ENCODE measurements at places on chromosomes 2 and 18.
A peak's percentile ranks its signal among the peaks of the same experiment; 100 is the strongest.

DNA sequence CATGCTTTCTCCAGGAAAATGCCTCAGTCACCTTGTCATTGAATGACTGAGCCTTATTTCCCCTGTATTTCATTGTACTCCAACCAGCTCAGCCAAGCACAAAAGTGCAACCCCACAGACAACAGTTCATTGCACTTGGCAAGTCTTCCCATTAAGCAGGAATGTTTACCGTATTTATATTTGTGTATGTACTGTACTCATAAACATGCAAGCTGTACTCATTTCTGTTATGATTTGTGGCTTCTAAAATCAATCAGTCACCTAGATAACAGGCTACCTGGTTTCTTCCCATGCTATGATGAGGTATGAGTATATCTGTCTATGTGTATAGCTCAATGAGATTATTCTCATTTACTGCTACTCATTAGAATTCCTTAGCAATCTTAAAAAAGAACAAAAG, 505.5 kb upstream of the FAM98A start:
- no peak for DNase-seq

DNA sequence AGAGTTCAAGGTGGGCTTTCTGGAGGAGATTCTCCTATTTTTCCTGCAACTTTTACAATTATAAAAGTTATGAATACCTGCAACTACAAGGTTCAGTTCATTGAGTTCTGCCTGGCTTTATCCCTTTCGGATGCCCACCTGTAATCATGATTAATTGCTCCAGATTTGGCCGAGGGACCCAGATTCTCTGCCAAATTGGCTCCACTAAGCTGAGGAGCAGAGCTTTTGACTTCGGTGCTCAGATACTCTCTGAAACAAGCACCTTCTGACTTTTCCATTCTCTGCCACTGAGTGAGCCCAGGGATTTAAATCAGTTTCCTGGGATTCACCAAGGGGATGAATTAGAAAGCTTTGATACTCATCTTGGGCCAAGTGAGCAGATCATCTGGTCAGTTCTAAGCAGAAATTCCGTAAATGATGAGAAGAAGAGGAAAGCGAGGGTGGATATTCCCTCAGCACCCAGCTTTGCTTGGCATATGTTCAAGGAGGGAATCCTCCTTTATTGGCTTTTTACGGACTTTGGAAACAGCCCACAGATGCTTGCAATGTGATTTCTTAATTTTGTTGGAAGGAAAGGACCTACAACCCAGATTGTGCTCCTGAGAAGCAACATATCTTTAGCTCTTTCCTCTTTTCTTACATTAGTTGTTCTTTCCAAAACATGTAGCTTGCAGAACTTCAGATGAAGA, 179.2 kb downstream of the SETBP1 start:
- DNase-seq: no peak

GRCh38 chr2:152580714-152581113, 136.5 kb downstream of the PRPF40A start:
- no peak for DNase-seq

- DNase-seq: no peak
Measured at GRCh38 chr2:45008296-45009129, 739 bp downstream of the SIX2 start.

DNA sequence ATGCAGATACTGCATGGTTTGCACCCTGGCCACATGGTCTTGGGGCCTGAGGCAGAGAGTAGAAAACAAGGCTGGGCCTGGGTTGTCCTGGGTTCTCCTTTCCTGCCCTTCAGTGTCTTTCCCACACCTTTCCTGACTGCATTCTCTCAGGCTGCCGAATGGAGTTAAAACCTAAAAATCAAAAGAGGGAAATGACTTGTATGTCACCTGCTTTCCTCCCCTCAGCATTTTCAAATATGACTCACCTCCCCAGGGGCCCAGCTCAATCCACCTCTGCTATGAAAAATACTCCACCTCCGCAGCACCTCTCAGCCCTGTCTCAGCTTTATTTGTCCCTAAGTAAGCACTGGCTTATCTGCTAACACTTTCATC, 457.8 kb upstream of the MEX3C start:
- no peak for DNase-seq

DNA sequence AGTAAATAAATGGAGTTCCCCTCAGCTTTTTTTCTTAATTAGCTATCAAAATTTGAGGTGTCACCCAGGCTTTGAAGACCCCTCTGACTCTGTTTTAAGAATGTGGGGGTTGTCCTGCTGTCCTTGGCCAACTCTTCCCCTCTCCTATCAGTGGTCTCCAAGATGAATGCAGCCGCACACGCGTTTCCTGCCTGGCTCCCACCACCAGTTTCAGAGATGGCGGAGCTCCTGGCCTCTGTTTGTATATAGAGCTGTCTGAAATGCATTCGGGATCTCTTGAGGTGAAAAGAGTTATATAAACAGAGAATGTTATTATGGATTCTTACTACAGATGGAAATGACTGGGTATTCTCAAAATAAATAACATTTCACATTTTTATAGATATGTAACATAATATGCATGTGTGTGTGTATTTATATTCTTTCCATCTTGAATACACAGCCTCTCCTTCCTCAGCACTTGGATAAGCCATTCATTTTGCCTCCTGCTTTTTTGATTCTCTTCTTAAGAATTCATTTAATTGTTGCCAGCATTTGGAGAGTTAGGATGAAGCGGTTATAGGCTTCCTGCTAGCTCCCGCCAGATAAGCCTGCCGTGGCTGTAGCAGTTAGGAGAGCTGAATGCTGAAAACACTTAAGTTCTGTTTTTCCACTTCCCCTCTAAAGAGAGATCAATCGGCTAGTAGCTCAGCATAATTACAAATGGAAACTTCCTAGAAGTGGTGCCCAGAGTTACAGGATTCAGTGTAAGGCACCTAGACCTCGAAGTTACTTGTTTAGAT, 659.3 kb upstream of the FANCL start:
- no peak for DNase-seq

DNA sequence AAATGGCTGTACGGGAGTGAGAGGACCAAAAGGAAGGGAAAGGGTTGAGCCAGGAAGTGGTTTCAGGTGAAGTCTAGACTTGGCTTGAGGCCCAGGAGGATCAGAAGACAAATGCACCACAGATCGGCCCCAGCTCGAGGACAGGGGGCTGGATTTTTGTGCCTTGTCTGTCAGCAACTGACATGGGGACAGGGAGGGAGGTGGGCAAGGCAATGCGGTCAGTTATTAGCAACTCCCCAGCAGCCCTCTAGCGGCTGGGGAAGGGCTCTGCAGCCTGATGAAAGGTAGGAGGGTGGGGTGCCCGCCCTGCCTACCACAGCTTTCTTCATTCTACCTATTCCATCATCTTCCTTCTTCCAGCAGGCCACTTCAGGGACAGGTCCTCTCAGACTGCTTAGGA, 50.0 kb downstream of the CPO start:
- DNase-seq: no peak

DNA sequence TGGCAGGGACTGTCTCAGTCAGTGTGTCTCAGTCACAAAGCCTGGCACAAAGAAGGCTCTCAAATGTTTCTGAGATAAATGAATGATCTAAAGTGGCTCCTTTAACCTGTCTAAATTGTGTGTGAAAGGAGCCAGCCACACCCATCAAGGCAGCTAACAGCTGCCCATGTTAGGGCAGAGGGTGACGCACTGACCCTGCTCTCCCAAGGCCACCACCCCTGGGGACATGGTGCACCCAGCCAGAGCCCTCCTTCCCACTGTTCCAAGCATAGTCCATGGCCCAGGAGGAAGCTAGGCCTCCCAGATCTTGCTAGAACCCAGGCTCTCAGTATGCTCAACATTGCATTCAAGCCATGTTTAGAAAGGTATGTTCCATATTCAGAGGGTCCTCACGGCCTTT, 100.3 kb downstream of the KLHL29 start:
- DNase-seq: no peak

DNA sequence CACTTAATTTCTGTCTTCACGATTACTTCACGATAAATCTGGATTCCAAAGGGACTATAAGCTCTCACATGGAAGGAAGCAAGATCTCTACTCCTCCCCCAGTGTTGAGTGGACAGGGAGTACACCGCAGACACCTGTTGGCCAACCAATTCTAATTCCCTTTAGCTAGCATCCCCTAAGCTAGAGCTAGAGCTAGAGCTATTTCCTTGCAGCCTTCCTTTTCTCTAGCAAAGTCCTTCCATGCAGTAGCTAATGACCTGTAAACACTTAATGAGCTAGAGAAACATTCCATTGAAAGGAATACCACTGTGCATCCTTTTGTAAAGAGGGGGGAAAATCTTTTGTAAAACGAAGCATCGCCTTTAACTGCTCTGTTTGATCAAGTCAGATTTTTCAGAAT, 56.5 kb downstream of the BCL11A start:
- no peak for DNase-seq

DNA sequence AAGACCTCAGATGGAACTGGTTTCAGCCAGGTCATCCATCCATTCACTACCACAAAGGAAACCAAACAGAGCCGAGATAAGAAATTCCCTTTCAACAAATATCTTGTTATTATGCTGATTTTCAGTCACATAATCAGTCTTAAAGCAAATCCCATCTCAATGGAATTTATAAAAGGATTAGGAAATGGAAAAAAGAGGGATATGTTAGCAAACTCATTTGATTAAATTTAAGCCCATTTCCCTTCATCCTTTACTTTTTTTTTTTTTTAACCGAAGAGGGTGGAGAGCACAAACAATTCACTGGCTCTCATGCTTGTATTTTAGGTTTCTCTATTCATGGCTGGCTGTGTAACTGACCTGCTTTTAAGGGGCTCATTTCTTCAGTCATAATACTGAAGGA, 109.0 kb upstream of the GATA6 start:
- no peak for DNase-seq

GRCh38 chr18:47893939-47894699, 36.3 kb downstream of the SMAD2 start:
- no peak for DNase-seq

DNA sequence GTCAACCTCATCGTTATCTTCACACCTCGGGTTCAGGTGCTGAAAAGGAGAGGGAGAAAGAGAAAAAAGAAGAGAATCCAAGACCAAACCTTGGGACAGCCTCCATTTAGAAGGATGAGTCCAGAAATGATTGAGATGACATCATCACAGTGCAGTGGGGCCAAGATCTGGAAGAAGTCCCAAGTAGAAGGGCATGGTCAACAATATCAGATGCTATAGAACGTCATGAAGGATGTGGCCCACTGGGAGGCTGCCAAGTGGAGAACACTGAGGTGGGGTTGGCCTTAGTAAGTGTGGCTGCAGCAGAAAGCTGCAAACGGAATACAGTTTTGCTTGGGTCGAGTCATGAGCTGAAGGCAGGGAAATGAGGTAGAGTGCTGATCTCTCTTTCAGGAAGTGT, 91.1 kb upstream of the FZD7 start:
- DNase-seq: no peak

- DNase-seq: peak; percentile 49
Measured at GRCh38 chr2:54903736-54904554, 146.3 kb downstream of the RTN4 start.

GRCh38 chr2:241160318-241160717, 10.1 kb downstream of the PPP1R7 start:
- DNase-seq: no peak

- no peak for DNase-seq
Measured at GRCh38 chr2:120150040-120150482, 73.1 kb downstream of the TMEM185B start.

DNA sequence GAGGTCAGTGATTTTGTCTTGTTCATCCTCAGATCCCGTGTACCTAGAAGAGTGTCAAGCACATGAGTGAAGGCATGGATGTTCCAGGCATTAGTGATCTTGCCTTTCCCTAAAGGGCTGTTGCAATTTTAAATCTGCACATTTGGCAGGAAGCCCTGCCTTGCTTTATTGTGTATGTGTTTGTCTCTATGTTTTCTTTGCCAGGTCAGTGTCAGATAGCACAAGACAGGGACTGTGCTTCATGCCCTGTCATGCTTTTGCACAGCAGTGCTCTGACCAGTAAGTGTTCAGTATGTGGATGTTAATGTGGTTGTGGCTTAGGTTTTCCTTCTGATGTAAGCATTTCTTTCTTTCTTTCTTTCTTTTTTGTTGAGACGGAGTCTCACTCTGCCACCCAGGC, 131.5 kb downstream of the RGPD3 start:
- DNase-seq: no peak

GRCh38 chr18:57984490-57985115, 59.4 kb upstream of the NEDD4L start:
- no peak for DNase-seq

GRCh38 chr2:18284331-18284730, 276.1 kb downstream of the RDH14 start:
- DNase-seq: no peak

DNA sequence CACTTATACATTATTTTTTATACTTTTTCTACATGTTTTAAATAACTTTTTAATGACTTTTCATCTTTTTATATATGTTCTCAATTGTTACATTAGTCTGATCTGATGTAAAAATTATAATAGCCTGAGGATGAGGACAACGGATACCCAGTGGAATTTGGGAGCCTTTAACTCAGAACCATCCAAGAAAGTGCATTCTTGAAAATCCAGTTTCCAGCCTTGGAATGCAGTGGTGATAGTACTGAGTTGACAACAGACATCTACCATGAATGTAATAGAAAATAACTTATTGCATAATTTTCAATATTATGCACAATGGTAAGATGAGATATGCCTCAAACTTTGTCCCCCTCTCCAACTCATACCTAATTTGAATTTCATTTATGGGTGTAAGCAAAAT, 120.7 kb upstream of the ZC3H15 start:
- no peak for DNase-seq

Data from activated T-cell treated with anti-CD3 and anti-CD28 coated beads, Interleukin-2, amount 50 U/mL, for 4 hours (primary cell).